ENCODE measurements at places on chromosomes 13 and 19.

DNA sequence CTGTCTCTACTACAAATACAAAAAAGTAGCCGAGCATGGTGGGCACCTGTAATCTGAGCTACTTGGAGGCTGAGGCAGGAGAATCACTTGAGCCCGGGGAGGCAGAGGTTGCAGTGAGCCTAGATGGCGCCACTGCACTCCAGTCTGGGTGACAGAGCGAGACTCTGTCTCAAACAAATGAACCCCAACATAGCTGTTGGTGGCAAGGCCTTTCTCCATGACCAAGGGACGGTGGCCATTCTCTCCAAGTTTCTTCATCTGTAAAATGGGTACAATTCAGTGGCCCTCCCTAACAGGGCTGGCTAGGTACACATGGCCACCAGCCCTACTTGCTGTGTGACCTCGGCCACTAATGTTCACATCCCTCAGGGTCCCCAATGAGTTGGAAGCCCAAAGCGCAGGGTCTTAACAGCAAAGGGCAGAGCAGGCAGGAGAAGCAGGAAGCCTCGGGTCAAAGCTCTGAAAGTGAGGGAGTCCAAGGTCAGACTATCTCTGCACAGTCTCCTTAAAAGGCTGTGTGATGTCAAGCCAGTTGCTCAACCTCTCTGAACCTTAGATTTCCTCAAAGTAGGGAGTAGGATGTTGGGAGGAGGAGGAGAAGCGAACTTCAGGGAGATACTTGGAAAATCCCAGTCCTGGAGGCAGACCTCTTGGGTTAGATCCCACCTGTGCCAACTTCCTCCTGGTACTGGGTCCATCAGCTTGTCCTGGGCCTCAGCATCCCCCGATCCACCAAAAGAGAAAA is 2.7 kb downstream of the JUND start:
- DNase-seq: peak; percentile 49

GRCh38 chr19:47227352-47228167 is 3.4 kb downstream of the BBC3 start:
- DNase-seq: peak; percentile 74

DNA sequence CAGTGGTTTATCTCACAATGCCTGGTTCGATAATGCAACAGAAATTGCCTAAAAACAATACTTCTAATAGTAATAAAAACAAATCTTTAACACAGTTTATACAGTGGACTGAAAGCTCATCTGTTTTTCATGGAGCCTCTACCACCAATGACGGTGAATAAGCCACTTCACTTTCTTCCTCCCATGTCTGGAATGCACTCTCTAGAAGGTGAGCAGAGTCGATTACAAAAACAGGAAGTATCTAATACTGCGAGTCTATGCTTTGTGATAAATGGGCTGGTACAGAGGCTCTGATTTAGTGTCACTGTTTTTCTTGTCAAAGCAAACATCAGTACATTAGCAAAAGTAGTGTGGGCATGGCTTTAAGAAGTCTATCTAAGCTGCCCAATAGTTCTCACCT is 1348.6 kb upstream of the SLC10A2 start:
- DNase-seq: no peak

- no peak for DNase-seq
These were observed 55.2 kb downstream of the CCDC70 start for GRCh38 chr13:51916962-51917361.

DNA sequence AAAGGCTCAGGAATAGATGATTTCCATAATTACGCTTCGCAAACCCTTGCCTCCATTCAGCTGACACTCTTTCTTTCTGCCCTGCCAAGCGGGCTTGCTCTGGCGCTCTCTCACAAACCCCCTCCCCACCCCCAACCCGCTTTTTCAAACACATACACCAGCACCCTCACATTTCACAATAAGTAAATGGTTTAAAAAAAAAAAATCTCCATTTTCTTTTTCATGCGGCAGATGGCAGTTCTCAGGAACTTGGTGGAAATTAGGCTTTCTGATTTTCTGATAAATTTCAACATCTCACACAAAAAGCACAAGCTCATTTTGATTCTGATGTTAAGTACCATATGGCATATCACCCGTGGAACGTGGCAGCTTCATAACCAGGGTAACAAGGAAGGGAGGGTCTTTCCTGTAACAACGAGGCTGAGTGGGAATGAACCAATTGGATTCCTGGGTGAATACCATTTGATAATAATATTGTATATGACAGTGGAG is 43.8 kb downstream of the C13orf42 start:
- no peak for DNase-seq

- DNase-seq: no peak
These were observed 404.5 kb downstream of the KCTD12 start for GRCh38 chr13:76481738-76482137.

DNA sequence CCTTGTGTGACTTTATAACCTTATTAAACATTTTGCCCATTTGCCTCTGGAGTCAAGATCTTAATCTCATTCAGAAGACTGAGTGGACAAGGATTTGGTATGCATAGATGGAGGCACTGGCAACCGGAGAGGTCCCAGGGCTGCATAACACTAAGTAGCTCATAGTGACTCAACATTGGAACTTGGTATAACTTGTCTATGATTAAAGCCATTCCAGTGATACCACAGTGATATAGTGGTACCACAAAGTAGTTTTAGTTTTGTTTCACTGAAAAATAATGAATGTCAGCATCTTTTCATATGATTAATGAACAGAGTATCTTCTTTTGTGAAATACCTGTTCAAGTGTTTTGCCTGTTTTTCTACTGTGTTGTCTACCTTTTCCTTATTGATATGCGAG is 26.4 kb downstream of the CDK8 start:
- DNase-seq: no peak

GRCh38 chr19:10718205-10719196 is 622 bp downstream of the DNM2 start:
- peak; percentile 41 for DNase-seq

GRCh38 chr13:66534561-66534960 is 695.6 kb downstream of the PCDH9 start:
- DNase-seq: no peak

DNA sequence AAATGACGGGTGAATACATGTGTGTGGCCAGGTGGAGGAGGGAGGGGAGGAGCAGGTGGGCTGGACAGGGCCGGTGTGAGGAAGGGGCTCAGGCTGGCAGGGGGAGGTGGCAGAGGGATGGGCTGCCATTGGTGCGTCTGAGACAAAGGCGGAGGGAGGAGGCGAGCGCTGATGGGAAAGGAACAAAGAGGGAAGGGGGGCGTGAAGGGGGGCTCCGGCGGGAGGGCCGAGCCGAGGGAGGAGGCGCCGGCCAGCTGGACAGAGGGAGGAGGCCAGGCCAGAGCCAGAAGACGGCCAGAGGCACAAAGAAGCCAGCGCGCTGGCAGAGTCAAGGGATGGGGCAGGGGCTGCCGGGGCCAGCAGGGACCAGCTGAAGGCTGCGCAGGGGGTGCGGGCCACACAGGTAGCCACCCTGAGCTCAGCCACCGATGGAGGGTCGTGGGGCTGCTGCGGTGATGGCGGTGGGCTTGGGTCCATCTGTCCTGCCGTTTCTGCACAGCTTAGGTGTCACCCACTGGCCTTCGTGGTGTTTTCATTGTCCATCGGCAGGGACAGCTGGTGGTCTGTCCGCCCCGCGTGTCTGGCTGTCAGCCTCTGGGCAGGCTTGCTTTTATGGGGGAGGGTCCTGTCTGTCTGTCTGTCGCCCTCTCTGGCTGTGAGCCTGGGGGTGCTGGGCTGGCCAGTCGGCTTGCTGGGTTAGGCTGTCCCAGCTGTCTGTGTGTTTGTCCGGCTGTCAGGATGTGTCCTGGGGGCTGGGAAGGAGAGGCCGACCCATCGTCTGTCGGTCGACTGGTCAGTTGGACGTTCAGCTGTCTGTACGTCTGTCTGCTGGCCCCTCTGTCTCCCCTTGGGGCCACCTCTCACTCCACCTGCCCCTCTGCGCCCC is 2.2 kb downstream of the APC2 start:
- no peak for DNase-seq

- no peak for DNase-seq
These were observed 306.2 kb downstream of the ATP8A2 start for GRCh38 chr13:25677956-25678355.

DNA sequence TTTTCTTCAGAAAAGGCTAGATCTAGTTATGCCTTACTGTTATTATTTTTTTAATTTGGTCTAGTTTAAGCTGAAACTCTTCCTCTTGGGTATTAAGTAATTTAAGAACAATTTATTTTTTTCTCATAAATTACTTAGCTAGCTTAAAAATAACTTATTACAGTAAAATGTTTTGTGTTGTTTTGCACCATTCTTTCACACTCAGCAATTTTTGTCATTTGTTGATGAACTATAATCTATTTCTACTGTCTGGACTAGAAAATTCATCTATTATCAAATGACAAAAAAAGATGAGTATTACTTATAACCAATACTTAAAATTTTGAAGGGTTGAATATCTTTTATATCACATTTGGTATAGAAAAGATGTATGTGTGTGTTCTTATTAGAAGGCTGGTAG is 1.6 kb upstream of the LPAR6 start:
- DNase-seq: no peak

DNA sequence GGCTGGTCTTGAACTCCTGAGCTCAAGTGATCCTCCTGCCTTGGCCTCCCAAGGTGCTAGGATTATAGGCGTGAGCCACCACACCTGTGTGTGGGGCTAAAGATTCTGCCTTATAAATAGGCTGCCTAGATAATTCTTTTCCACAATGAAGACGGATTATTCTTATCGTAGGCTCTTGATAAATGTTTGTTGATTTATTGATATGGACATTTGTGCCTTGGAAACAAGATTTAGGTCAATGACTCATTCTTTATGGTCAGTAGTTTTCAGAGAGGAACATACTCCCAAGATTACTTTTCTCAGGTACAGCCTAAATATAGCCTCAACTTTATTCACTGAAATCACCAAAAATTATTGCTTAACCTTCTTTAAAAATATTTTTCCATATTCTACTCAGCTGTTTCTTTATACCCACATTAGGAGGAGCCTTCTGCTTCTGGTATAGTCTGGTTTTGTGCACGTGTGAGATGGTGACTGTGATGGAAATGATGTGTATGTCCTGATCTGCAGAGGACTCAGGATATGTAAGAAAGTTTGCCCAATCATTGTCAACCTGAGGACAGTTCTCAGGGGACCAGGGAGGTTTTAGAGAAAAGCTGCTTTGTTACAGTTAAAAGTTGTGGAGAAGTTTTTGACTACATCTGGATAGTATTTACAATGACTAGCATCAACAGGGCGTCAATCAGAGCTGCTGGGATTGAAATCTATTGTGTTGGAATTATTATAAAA is 208.9 kb downstream of the DNAJC15 start:
- no peak for DNase-seq

DNA sequence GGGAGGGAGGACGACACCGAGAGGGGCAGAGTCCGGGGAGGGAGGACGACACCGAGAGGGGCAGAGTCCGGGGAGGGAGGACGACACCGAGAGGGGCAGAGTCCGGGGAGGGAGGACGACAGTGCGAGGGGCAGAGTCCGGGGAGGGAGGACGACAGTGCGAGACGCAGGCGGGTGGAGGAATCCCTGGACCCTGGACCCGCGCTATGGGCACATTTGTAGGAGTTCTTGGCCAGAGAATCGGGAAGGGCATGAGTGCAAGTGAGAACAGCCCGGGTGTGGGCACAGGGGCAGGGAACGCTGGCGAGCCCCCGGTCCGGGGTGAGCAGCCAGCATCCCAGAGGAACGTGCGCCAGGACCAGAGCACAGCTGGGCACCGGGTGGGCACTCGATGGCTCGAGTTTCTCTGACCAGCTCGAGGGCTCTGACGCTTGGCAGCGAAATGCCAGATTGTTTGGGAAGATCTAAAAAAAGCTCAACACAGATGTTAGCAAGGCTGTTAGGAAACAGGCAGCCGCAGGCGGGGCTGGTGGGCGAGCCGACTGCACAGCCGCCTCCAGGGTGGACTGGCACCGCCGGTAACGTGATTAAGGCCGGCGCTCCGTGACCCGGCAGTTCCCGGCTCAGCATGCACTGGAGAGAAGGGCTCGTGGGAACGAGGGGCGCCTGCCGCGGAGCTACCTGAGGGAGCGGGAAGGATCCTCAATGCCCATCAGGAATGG is 17.9 kb upstream of the C2CD4C start:
- DNase-seq: no peak

- peak; percentile 62 for DNase-seq
These were observed 5.7 kb downstream of the WDR62 start for GRCh38 chr19:36060430-36060829.

DNA sequence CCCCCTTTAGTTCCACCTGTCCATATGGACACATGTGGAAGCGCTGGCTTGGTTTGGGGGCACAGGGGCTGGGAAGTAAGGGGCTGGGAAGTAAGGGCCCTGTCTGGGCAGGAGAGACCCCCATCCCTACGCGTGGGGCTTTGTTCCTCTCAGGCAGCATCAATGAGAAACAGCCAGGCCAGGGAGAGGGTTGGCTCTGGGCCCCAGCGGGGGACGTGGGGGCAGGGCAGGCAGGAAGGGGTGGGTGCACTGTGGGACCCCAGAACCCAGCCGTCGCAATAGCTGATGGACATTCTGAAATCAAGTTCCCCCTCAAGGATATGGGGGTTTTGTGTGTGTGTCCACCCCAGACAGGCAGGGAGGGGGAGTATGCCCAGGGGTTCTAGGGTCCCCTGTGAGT is 1.2 kb downstream of the NCAN start:
- DNase-seq: no peak

DNA sequence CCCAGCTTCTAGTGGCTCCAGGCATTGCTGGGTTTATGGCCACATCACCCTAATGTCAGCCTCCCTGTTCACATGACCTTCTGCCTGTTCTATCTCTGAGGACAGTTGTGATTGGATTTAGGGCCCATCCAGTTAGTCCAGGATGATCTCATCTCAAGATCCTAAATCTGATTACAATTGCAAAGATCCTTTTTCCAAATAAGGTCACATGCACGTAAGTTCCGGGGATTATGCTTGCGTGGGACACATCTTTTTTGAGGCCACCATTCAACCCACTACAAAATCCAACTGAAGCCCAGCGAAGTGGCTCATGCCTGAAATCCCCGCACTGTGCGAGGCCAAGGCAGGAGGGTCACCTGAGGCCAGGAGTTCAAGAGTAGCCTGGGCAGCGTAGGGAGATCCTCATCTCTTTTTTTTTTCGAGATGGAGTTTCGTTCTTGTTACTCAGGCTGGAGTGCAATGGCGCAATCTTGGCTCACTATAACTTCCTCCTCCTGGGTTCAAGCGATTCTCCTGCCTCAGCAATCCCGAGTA is 12.3 kb downstream of the PLD3 start:
- DNase-seq: peak; percentile 98

Data from NCI-H82 (cell line).